ENCODE measurements at places on chromosomes 6 and 20.

- no peak for DNase-seq
Observed at GRCh38 chr6:139882977-139883728, 508.7 kb upstream of the CITED2 start.

GRCh38 chr20:56091628-56092234 is 86.4 kb upstream of the CBLN4 start:
- DNase-seq: no peak

GRCh38 chr6:170269846-170270541 is 20.9 kb downstream of the DLL1 start:
- no peak for DNase-seq

GRCh38 chr6:35058358-35058675 is 82.8 kb downstream of the TCP11 start:
- no peak for DNase-seq

DNA sequence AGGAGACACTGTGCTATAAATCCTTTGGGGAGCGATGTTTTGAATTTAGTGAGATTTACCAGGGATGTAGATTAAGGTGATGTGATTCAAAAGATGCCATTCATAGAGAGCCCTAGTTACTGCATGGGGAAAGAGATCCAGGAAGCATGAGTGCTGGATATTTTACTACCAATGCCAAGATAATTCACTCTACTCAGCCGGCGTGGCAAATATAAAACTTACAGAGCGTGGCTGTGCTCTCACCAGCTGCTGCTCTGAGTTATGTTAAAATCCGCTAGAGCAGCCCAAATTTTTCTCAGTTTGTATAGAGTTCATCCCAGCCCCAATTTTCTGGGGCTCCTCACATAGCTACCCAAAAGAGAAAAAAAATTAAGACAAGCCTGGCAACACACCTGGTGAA is 48.6 kb downstream of the BFSP1 start:
- no peak for DNase-seq

DNA sequence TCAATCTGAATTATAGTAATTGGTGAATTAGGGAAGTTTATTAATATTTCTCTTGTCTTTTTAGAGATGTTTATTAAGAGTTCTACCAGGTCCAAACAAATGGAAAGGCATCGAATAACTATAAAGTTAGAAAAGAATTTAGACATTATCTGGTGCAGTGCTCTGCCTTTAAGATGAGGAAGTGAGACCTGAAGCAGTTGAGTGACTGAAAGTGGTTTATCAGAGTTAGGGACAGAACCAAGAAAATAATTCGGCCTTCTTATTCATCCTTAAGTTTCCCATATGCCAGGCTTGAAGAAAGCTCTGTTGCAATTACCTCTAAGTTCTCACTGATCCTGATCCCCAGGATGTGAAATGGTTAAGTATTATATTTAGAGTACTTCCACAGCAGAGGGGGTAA is 94.2 kb upstream of the FLRT3 start:
- DNase-seq: no peak

- no peak for DNase-seq
Observed at GRCh38 chr6:53483423-53484353, 61.2 kb downstream of the GCLC start.

GRCh38 chr20:24277196-24277595 is 192.2 kb upstream of the SYNDIG1 start:
- no peak for DNase-seq

GRCh38 chr20:10619427-10619826 is 54.4 kb downstream of the JAG1 start:
- no peak for DNase-seq

GRCh38 chr6:37626915-37627314 is 70.8 kb downstream of the MDGA1 start:
- DNase-seq: no peak

GRCh38 chr6:21855811-21856455 is 262.4 kb downstream of the SOX4 start:
- DNase-seq: no peak

DNA sequence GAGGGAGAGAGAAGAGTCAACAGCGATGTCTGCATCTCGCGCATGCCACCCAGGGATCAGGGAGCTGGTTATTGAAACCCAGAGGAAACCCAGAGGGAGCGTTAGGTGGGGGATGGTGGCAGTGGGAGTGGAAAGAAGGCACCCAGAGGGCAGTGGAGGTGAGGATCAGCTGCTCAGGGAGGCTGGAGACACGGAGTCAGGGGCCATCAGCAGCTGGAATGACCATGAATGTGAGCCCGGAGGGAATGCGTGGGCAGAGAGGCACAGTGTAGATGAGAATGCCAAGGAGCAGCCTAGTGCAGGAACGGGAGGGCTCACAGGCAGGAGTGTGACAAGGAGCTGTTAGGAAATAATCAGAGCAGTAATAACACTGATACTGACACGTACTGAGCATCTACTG is 36.2 kb downstream of the RSPO4 start:
- no peak for DNase-seq

Measured in activated CD4-positive, alpha-beta T cell treated with anti-CD3 and anti-CD28 coated beads for 24 hours (primary cell).